ENCODE measurements at places on chromosomes 7 and 10.

DNA sequence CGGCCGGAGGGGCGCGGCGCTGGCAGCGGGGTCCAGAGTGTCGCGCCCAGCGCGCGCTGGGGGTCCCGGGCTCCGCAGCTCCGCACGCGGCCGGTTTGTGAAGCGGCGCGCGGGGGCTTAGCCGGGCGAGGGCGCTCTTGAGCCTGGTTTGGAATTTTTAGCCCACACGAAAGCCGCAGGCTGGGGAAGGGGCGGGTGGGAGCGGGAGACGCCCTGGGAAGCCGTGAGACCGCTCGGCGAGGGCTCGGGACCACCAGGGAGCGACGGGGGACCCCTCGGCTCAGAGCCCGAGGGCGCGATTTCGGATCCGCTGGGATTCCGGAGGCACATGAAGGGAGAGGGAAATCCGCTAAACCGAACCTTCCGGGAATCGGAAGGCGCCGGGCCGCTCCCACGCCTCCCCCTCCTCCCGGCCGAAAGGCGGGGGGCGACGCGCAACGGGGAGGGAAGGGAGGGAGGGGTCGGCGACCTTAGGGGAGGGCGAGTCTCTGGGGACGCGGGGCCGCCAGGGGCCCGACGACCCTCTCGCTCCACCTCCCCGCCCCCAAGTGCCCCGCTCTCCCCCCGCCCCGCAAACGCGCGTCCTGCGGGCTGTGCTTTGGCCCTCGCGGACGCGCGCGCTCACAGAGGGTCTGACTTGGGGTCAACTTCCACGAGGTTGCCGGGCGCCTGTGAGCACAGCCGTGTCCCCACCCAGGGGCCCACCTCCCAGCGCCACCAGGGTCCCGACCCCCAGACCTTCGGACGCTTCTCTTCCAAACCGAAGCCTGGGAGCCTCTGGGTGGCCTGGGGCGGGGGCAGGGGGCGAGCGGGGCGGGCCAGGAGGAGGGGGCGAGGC is 5.1 kb upstream of the ELFN1 start:
- peak; percentile 57 for DNase-seq

GRCh38 chr10:120543291-120543690 is 86.3 kb downstream of the PLPP4 start:
- no peak for DNase-seq

GRCh38 chr10:4651404-4652037 is 174.5 kb upstream of the AKR1E2 start:
- no peak for DNase-seq

GRCh38 chr10:45557275-45557905 is 115.2 kb downstream of the ZFAND4 start:
- DNase-seq, result no peak

DNA sequence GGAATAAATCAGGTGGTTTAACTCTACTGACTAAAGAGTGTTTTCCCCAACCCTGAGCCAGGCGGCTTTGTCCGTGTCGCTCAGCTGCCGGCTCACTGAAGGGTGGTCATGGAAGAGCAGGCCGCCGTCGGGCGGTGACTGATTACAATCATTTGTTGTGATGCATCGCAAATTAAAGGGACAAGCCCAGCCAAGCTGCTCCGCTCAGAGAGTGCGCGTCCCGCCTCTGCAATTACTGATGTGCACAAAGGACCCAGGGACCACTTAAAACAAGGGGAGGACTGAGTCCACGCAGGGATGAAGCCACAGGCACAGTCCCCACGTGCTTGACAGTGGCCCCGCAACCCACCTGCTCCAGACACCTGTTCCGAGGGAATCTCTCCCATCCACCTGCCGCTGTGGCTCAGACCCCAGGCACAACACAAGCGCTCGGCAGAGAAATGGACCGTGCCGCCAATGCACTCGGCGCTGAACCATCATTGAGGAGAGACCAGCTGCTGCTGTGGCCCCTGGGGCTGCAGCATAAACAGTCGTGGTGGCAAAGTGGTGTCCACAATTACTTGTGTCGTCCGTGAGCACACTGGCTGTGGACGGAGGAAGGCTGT is 526.5 kb downstream of the PTPRN2 start:
- DNase-seq, result no peak

GRCh38 chr10:44627591-44628354 is 242.9 kb upstream of the CXCL12 start:
- no peak for DNase-seq

- no peak for DNase-seq
Measured at GRCh38 chr7:39644170-39644569, 20.8 kb downstream of the RALA start.

- DNase-seq, result no peak
Measured at GRCh38 chr7:72781631-72782030, 46.4 kb downstream of the TYW1B start.

DNA sequence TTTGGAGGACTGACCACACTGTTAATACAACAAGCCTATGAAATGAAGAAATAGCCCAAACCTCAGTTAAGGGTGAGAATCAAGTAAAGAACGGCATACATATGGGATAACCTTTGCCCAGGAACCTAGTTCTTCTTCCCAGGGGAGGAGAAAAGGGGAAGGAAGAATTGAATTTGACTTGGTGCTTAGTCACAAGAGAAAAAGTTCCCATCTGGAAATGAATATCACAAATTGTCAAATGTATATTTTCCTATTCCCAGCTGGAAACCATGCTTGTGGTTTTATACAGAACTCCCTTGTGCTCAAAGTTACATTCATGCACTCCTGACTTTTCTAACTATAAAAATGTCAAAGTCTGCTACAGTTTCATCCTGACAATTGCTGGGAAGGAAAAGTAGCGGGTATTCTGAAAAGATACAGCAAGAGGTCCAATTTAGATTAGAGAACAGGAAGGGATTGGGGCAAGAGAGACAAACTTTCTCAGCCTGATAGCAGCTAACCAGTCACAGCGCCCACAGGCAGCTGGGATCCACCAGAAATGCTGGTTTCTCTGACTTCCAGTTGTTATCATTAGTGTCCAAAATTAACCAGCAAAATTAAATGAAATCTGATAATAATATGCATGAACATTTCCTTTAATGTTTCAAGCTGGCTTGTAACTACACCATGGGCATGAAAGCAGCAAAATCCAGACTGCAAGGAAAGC is 18.6 kb upstream of the GSAP start:
- no peak for DNase-seq

- no peak for DNase-seq
Measured at GRCh38 chr7:47658886-47659635, 77.2 kb upstream of the TNS3 start.

GRCh38 chr10:28839600-28840007 is 162.3 kb downstream of the BAMBI start:
- no peak for DNase-seq

DNA sequence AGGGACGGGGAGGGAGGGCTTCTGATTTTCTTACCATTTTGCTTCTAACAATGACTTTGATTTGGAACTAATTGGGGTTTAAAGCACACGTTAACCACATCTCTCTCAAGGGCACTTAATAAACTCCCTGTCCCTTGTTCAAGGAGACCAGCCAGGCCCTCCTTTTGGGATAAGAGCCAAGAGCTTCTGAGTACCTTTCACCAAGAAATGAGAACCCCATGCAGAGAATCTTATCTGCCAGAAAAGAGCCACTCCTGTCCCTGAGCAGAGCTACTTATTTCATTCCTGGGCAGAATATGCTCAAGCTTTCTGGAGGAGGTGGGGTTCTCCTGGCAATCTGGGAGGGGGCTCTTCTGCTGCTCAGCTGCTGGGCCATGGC is 574.6 kb downstream of the GALNT17 start:
- no peak for DNase-seq

DNA sequence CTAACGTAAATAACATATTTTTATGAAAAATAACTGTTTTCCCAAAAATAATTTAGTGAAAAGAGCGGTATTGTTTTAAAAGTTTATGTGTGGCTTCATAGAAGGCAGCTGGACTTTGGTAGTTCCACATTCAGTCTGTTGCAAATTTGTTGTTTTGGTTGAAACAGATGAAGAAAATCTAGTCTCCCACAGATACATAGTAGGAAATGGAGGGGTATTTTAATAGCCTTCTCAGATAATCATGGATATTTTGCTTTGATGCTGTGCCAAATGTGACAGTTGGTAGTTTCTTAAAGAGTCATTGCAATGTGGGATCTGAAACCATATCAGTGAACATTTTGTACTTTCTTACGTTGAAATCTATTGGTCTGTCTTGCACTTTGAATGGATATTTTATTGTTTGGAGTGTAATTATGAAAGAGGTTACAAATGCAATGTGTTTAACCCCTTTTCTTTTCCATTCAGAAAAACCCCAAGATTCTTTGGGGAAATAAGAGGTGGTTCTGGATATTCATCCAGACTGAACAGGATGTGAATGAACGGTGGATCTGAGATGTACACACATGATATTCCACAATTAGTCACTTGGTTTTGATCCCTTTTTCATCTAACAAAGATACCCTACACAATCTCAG is 10.4 kb downstream of the ZNF365 start:
- no peak for DNase-seq

GRCh38 chr7:12028508-12028907 is 182.6 kb upstream of the TMEM106B start:
- no peak for DNase-seq

GRCh38 chr10:93437086-93437945 is 44.8 kb downstream of the MYOF start:
- DNase-seq, result no peak

DNA sequence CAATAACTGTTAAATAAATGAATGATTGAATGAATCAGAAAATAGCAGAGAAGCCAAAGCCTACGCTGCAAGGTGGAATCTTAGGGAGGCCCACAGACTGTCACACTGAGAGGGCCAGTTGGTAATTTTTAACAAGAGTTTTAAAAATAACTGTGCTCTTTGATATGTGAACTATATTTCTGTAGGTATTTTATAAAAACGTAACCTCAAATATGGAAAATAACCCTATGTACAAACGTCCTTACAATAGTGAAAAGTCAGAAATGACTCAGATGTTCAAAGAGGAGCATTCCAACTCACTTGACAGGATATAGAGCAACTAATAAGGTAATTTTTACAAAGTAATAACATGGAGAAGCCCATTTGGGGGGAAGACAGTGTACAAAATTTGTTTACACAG is 18.9 kb upstream of the TMEM273 start:
- no peak for DNase-seq

DNA sequence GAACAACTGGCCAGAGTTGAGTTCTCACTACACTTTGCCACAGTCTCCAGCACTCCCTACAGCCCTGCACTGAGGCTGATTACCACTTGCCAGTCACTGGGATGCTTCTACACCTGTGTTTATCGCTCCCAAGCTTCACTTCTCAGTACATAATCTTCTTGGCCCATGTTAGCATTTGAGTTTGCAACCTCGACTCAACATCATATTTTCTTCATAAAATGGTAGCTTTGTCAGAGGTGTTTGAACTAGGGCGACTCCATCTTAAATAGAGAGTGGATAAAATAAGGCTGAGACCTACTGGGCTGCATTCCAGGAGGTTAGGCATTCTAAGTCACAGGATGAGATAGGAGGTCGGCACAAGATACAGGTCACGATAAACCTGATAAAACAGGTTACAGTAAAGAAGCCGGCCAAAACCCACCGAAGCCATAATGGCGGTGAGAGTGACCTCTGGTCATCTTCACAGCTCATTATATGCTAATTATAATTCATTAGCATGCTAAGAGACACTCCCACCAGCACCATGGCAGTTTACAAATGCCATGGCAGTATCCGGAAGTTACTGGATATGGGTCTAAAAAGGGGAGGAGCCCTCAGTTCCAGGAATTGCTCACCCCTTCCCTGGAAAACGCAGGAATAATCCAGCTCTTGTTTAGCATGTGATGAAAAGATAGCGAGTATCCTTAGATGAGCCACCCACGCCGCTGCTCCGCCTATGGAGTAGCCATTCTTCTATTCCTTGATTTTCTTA is 105.8 kb upstream of the KLF6 start:
- DNase-seq, result no peak

GRCh38 chr7:75045881-75046280 is 27.7 kb downstream of the RCC1L start:
- no peak for DNase-seq

DNA sequence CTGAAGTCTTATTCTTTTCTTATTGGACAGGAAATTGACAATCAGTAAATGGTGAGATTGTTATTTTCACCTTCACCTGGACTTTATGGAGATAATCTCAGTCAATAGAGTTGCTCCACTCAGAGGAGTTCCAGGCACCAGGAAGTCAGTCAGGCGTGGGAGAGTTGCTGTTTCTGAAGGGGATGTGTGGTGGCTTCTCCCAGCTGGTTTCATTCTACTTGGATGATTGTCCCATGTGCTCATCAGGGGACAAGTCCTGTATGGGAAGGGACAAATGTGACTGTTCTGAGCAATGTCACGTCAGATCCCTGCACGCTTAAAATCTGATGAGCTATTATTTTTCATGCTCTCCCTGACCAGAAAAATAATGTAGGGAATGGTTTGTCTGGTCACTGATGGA is 222.5 kb upstream of the PITRM1 start:
- DNase-seq, result no peak

GRCh38 chr7:17677408-17677807 is 262.9 kb downstream of the SNX13 start:
- no peak for DNase-seq

- no peak for DNase-seq
Measured at GRCh38 chr10:49527061-49527460, 11.9 kb downstream of the ERCC6 start.

DNA sequence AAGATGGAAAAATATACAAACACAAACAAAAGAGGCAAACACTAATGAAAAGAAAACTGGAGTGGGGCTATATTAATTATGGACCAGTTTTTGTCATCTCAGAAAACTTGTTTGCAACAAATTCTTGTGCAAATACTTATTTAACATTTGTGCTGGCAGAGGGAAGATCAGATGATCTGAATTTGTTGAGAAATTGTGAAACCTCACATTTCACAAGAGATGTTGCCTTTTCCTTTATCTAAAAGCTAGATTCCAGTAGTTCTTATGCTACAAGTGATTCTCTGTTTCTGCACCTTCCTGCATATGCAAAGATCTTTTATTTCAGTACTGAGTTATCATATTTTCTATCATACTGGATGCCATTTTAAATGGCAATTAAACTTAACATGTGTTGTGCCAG is 320.7 kb downstream of the SUGCT start:
- DNase-seq, result no peak

DNA sequence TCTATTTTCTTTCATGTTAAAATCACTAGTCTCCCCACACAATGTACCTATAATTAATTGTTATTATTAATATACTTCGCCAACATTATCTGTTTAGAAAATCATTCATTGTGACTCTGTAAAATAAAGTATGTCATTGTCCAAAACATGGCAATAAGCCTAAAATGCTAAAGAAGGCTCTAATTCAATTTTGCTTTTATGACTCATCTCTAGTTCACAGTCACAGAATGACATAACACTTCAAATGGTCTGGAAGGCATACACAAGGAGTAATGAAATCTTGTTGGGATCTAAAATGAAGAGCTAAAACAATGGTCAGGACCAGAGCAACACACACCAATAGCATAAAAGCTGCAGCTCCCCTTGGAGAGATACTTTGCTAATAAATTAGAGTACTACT is 505.8 kb downstream of the GPAM start:
- DNase-seq, result no peak

GRCh38 chr10:11798845-11799735 is 24.1 kb upstream of the PROSER2 start:
- no peak for DNase-seq

- no peak for DNase-seq
Measured at GRCh38 chr7:35556515-35557471, 138.1 kb downstream of the HERPUD2 start.

- no peak for DNase-seq
Measured at GRCh38 chr10:77417359-77417758, 220.2 kb downstream of the KCNMA1 start.
